ENCODE measurements at places on chromosomes 1 and 21. TPM values are rescaled to one million over a fixed set of nuclear protein-coding genes. Genes with fewer than 3 reads are reported as not detected.

Gene CFHR5
- total RNA-seq: not detected

Gene DIRAS3
- not detected for total RNA-seq

Gene DNALI1
- total RNA-seq: 0.40 TPM

Gene MMP23B
- 1.8 TPM for total RNA-seq

DNA sequence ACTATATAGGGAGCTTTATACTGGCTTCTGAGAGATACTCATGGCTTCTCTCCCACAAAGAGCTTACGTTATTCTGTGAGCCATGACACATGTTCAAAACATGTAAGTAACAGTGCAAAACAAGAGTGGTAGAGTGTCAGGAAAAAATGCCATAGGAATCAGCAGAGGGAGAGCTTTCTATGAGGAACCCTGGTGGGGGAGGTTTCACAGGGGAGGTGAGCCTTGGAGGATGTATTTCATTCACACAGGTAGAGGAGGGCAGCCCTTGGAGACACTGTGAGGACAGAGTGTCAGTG lies 72.7 kb upstream of the LYST start:
- no peak for DNase-seq
- H3K27me3 ChIP-seq: no peaks in the 10 kb centered on the region
- peaks cover 40% of the 10 kb centered on the region for H3K4me1 ChIP-seq
- H3K36me3 ChIP-seq: peaks cover 4% of the 10 kb centered on the region
- H3K27ac ChIP-seq: peak overlapping the region; percentile 9

DNA sequence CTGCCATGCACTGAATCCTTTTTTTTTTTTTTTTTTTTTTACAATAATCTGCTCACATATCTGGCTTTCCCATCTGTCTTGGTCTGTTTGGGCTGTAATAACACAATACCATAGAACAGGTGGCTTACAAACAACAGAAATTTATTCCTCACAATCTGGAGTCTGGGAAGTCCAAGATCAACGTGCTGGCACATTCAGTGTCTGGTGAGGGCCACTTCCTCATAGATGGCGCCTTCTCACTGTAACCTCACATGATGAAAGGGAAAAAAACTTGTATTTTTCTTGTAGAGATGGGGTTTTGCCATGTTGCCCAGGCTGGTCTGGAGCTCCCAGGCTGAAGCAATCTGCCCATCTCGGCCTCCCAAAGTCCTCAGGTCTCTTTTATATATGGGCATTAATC lies 13.0 kb upstream of the PARP1 start:
- H3K36me3 ChIP-seq: no peaks in the 10 kb centered on the region
- H3K27ac ChIP-seq: no peak overlapping the region
- no peak overlapping the region for H3K4me3 ChIP-seq
- peaks cover 8% of the 10 kb centered on the region for H3K27me3 ChIP-seq
